HS-5 (cell line): ENCODE measurements at places on chromosomes 4 and X.

GRCh38 chrX:2974961-2975360 lies 31.4 kb upstream of the ARSH start:
- no peak for DNase-seq

- no peak for DNase-seq
These were observed 507.2 kb downstream of the FSTL5 start for GRCh38 chr4:161656594-161656993.

DNA sequence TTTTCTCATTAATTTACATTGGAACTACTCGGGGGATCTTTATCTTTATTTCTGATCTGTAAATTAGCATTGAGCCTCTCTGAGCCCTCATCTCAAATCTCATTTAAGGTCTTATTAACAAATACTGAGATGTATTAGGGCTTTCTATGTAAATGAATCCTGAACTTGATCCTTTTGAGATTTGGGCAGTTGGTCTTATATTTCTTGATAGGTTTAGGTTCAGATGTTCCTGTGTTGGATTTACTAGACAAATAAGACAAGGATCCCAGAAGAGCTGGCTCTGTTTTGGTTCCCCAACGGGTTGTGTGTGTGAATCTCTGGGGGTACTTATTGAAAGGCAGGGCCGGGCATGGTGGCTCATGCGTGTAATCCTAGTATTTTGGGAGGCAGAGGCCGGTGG lies 36.1 kb downstream of the LONRF3 start:
- no peak for DNase-seq

- DNase-seq = no peak
These were observed 56.8 kb downstream of the TSPAN7 start for GRCh38 chrX:38618180-38618579.

DNA sequence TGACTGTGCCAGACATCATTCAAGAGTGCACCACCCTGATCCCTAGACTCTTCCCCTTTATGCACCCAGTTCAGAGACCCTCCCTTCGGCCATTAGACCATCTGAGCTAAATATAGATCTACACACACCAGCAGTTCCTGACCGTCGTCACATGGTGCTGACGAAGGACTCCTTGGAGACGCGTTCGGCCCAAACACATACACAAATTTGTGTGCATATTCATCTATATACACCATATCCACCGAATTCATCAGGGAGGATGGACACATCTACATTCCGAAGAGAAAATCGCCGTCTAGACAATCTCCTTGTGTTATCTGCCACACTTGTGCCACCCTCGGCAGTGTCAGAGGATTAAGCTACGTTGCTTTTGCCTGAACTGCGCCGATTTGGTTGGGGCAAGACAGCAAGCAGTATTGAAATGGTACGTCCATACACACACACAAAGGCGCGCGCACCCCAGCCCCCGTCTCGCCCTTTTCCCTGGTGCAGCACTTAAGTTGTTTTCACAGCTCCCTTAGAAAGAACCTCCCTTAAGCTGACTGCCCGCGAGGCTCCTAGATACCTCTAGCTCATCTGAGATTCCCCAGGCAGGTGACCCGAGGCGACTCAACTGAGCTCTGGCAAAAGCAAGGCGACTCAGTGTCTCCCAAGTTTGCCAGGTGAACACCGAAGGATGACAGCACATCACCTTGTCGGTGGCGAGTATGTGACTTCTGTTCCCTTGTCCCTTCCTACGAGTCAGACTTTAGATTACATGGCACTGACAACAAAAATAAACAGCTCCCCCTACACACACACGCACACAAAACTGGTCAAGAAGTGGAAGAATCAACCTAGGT lies 1.0 kb downstream of the RASGEF1B start:
- DNase-seq = no peak

- no peak for DNase-seq
These were observed 84.3 kb upstream of the AFF2 start for GRCh38 chrX:148416142-148416541.

GRCh38 chr4:36709991-36710390 lies 428.6 kb downstream of the DTHD1 start:
- no peak for DNase-seq

DNA sequence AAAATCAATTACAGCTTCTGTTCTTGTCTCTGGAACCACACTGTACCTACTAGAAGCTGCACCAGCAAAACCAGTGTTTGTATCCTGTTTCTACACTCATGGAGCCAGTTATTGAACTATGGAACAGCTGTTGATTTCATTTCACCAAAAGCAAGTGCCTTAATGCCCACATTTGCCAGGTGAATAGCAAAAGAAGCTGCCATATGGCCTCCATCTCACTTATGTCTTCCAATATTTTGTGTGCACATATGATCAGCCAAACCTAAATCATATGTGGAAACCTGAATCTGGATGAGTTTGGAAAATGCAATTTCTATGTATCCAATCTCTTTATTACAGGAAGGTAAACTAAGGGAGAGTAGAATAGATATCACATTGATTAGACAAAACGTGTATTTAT lies 415.8 kb upstream of the GRID2 start:
- DNase-seq = no peak

- DNase-seq = no peak
These were observed 9.3 kb upstream of the GRPR start for GRCh38 chrX:16113978-16114565.
